ENCODE measurements at places on chromosomes 2 and 18.

DNA sequence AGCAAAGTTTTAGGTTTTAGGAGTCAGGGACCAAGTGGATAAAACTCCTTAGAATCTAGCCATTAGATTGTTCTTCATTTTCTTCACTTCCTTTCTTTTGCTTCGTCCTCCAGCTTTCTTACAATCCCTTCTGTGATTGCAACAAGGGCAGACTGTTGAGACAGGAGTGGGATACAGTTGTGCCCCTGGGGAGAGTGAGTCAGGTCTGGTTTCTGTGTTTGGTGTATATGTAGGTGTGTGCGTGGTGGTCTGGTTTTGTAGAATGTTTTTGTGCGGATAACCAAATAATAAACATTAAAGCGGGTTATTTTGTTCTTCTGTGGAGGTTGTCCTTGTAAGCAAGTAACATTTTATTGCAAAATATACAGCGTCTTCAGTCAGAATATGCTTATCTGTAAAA is 7.3 kb downstream of the INSIG2 start:
- no peak for DNase-seq

DNA sequence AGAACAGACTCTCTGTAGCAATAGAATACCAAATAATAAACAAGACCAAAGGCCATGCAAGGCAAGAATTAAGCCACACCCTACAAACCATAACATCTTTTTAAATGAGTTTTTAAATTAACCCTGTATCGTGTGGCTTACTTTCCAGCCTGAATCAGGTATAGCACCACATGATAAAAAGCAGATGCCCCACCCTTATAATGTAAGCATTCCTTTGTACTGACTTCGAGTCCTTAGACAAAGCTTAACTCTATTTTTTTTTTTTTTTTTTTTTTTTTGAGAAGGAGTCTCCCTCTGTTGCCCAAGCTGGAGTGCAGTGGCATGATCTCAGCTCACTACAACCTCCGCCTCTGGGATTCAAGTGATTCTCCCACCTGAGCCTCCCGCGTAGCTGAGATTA is 1.7 kb upstream of the C2orf42 start:
- DNase-seq, result no peak

- DNase-seq, result peak; percentile 8
Measured at GRCh38 chr2:230714136-230714480, 1.5 kb downstream of the CAB39 start.

GRCh38 chr2:74593826-74594772 is 39.6 kb downstream of the DOK1 start:
- DNase-seq, result no peak

DNA sequence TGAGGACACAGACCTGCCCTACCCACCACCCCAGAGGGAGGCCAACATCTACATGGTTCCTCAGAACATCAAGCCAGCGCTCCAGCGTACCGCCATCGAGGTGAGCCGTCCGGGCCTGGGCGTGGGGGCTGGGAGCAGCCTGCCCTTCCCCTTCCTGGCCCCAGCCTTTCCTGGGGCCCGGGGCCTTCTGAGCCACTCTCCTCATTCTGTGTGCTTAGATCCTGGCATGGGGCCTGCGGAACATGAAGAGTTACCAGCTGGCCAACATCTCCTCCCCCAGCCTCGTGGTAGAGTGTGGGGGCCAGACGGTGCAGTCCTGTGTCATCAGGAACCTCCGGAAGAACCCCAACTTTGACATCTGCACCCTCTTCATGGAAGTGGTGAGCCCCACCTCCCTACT is 157.9 kb downstream of the DYSF start:
- no peak for DNase-seq

GRCh38 chr18:31203096-31203793 is 40.6 kb upstream of the DSC1 start:
- no peak for DNase-seq

DNA sequence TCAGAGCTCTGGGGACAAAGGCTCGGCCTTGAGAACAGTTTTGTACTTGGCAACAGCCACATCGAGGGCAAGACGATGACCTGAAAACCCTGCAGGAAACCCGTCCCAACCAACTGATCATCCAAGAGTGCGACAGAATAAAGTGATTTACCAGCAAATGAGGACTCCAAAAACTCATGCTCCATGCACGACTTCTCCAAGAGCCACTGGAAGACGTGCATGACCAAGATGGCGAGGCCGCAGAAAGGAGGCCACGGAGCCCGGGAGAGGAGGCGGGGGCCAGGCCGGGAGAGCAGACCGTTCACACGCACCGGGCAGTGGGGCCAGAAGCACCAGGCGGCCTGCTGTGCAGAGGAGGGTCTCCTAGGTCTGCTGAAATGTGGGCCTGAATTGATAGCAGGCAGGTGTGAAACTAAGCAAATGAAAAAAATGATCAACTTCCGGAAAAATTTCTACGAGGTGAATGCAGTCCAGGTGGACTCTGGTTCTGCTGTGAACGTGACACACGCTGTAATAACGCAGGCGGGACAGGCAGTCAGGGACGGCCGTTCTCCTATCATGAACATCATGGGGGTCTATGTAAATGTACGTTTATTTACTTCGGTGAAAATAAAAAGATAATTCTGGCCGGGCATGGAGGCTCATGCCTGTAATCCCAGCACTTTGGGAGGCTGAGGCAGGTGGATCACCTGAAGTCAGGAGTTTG is 252.2 kb downstream of the HDAC4 start:
- no peak for DNase-seq

- no peak for DNase-seq
Measured at GRCh38 chr2:176421297-176422050, 152.2 kb downstream of the MTX2 start.

- no peak for DNase-seq
Measured at GRCh38 chr2:170310876-170311502, 133.0 kb downstream of the MYO3B start.

- DNase-seq, result no peak
Measured at GRCh38 chr18:50955253-50955652, 12.6 kb upstream of the ELAC1 start.

- DNase-seq, result no peak
Measured at GRCh38 chr2:169050476-169051240, 18.7 kb upstream of the DHRS9 start.

GRCh38 chr18:73717570-73717969 is 430.1 kb downstream of the FBXO15 start:
- no peak for DNase-seq

DNA sequence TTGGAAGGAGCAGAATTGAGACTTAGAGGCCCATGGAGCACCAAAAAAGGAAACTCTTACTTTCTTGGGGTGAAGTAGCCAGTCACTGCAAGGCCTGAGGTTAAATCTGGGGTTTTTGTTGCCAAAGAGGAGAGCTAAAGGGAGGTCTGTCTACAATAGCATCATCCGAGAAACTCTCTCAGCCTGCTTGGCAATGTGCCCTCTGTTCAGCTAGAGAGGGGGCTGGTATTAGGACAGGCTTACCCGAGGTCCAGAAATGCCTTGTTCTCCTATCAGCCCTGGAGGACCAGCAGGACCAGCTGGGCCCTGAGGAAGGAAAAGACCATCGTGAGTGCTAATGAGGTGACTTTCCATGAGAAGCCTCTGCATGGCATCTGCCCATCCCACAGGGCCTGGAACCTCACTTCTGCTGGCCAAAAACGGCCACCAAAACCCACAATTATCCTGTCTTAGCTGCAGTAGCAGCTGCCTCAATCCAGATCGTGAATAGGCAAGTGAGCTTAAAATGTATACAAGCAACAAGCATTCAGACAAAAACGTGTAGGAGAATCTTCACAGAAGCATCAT is 61.6 kb downstream of the COL6A3 start:
- no peak for DNase-seq

DNA sequence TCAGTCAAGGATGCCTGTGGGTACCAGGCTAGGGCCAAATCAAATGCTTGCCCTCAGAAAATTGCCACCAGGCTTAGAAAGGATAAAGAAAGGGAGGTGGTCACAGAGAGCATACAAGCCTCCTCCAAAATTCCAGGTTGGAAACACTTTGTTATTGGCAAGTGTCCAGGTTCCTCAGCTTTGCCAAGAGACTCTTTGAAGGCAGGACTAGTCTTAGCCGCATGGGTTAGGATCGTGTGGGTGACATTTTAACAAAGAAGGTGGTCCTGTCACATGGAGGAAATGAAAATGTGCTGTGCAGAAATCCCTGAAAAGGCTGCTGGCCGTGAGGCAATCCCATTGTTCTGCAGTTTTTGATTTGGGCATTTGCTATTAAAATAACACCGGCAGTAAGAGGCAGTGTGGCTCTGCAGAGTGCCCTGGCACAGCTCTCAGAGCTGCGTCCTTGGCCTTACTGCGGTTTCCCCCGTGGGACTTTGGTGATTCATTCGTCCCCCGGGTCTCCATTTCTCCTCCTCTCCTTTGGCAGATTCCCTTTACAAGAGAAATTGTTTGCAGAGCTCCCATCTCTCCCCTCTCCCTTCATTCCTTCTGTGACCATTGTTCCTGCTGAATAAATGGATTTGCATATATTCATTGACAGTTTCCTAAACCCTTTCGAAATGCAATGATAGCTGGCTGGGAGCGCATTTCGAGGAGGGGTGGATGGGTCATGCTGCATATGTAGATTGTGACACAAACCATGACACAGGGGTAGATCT is 187.3 kb downstream of the VAPA start:
- DNase-seq, result no peak

All from T-helper 9 cell (primary cell).